ENCODE measurements at places on chromosomes 3 and 15.

DNA sequence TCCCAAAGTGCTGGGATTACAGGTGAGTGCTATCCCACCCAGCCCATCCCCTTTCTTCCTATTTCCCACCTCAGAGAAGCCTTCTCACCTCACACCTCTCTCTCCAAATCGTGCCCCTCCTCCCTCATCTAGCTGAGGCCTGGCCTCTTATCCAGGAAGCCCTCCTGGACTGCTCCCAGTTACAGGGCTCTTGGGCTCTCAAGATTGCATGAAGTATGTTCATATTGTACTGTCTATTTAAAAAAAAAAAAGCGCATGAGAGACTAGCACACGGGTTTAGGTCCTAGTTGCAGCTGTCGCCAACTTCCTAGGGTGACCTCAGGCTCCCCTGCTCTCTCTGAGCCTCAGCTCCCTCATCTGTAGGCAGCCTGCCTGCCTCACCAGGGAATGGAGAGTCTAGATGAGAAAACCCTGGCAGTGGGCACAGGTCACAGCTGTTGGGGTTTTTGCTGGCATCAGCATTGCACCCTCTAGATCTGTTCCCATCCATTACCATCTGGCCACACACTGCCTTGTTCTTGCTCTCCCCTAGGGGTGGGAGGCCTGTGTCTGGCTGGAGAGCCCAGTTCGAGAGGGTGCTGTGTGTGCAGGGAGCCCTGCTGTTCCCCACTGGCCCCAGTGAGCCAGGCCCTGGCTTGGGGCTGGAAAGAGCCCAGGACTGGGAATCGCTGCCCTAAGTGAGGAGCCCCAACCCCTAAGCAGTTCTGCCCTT lies 24.2 kb upstream of the C15orf39 start:
- DNase-seq = no peak

DNA sequence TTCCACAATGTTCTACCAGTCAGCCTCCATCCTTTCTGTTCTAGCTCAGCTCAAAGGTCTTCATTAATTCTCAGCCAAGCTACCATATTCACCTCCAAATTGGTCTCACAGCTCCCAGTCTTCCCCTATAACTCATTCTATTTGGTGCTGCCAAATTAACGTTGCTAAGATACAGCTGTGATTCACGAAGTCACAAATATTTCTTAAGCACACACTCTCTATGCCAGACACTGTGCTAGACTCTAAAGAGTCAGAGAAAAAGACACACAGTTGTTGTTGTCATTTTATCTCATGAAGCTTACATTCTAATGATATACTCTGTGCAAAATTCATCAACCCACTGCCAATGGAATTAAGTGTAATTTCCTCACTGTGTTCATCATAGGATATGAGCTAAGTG lies 102.8 kb downstream of the FRMD5 start:
- DNase-seq = no peak

- DNase-seq = no peak
Observed at GRCh38 chr3:11394392-11394791, 122.2 kb downstream of the ATG7 start.

- DNase-seq = no peak
Observed at GRCh38 chr3:135905058-135905724, 60.3 kb upstream of the PPP2R3A start.

GRCh38 chr3:48387634-48388033 lies 15.6 kb downstream of the FBXW12 start:
- DNase-seq = no peak

DNA sequence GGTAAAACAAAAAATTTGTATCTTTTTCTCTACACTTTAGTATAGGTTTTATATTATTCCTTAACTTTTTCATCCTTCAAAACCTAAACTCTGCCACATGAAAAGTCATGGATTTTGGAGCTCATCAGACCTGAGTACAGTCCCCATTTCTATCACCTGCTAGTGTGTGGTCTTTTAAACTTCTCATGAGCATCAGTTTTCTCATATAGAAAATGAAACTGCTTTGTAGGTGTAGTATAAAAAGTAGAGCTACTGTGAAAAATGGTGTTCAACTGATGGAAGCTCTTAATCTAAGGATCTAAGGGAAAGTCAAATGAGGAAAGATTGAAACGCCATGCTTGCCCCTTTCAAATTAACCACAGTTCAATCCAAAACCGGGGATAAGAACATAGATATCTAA lies 686.5 kb downstream of the MECOM start:
- DNase-seq = no peak

- no peak for DNase-seq
Observed at GRCh38 chr3:103057003-103057402, 622.2 kb downstream of the ZPLD1 start.

DNA sequence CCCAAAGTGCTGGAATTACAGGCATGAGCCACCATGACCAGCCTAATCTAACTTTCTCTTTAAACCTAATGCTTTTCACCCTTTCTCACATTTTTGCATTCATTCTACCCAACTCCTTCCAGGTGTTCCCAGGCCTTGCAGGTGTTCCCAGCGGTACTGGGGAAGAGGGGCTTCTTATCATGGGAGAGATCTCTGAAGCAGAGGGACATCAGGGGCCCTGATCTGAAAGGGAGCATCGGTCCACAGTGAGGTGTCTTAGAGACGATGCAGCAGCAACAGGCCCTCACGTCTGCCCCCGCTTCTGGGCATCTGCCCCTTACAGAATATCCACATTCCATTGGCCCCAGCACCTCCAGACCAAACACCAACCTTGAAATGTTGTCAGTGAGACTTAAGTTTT lies 29.0 kb upstream of the BDH1 start:
- DNase-seq = no peak

DNA sequence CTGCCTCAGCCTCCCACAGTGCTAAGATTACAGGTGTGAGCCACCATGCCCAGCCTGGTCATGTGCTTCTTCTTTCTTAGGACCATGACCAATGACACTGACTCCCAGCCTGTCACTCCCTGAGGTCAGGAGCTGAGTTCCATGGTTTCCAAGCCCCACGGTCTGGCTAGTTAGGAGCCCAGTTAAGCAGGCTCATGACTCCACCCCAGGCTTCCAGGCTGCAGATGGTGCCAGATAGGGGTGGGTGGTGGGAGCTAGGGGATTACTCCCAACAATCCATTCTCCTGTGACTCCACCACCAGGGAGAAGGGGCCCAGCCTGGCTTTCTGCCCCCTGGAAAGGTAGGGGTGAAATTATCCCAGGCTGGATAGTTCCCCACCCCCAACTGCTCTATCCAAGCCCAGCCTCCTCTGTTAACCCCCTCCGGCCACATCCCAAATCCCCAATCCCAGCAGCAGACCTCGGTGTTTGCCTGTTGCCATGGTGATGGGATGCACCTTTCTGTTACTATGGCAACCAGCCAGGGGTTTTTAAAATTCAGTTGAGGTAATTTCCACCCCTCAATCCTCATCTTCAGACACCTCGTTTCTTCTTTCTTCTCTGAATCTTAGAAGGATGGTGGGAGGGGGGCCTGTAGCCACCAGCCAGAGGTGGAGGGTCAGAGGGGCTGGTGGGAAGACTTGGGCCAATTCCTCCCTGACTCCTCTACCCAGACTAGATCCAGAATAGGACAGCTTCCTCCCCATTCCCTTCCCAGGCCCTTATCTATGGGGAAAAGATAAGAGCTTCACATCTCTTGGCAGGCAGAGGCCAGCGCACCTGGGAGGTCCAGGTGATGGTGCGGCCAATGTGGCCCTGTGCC lies 22.5 kb upstream of the SEMA3F start:
- DNase-seq = no peak

DNA sequence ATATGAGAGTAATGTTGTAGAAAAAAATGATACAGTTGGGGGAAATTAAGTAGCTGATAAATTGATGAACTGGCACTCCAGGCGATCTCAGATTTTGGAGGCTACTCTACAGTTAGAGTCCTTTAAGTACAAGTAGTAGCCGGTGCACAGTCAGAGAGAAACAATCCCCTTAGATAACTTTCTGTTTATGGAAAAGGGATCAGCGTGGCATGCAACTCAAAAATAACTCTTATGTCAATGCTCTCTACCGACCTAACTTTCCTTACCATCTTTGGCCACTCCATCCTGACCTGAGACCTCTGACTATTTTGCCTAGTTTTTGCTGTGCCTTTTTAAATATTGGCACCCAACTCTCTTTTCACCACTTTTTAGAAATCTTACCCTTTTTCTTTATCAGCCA lies 299.6 kb downstream of the UNC13C start:
- DNase-seq = no peak

DNA sequence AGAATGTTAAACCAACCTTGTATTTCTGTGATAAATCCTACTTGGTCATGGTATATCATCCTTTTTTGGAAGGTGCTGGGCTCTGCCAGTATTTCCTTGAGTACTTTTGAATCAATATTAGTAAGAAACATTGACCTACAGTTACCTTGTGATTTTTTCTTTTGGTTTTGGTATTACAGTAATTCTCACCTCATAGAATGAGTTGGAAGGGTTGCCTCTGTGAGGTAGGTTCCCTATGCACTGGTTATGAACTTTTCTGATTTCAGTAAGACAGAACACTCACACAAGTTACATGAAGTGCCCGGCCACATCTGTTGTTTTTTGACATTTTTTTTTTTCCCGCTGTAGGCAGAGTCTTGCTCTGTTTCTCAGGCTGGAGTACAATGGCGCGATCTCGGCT lies 20.0 kb downstream of the PCCB start:
- no peak for DNase-seq

DNA sequence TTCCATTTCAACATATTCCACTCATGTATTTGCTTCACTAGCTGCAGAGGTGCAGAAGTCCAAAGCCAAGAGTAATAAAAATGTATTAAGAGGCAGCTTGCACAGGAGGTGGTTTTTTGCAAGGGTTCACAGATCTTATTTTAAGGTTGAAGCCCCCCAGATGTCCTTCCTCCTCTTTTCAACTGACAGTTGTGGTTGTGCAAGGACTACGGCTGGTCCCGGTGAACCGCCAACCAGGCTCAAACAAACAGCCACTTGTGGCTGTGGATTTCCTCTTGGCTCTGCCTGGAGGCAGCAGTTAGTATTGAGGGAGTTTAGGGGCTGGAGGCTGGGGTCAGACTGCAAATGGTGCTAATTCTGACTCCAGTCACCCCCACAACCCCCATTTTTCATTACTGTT lies 240.7 kb upstream of the TBC1D5 start:
- no peak for DNase-seq

GRCh38 chr3:129633751-129634481 lies 27.4 kb upstream of the PLXND1 start:
- no peak for DNase-seq

DNA sequence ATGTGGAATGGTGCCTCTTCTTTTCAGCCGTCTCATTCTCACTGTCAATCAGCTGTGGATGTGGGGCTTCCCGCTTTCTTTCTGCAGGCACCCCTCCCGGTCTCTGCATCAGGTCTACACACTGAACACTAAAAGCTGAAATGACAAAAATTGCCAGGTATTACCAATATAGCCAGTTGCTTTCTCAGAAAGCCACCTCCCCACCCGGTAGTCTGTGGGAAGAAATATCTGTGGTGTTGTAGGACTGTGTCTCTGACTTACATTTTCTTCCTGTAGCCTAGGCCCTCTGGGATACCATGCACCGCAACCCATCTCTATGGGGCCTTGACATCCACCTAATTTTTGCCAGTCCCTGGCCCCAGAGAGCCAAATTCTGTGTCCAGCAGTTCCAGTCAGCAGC lies 19.2 kb upstream of the EPHB1 start:
- DNase-seq = no peak

GRCh38 chr3:149589332-149589731 lies 68.5 kb downstream of the WWTR1 start:
- no peak for DNase-seq

DNA sequence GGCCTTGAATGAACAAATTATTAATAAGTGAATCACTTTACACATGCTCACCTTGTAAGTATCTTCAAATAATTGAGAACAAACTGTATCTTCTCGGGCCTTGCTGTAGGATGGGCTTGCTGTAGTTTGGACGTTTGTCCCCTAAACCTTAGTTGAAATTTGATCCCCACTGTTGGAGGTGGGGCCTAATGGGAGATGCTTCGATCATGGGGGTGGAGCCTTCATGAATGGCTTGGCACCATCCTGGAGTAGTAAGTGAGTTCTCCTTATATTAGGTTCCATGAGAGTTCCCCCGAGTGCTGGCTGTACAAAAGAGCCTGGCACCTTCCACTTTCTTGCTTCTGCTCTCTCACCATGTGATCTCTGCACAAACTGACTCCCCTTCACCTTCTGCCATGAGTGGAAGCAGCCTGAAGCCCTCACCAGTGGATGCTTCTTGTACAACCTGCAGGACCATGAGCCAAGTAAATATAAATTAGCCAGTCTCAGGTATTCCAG lies 29.3 kb downstream of the PIGB start:
- no peak for DNase-seq

- DNase-seq = no peak
Observed at GRCh38 chr3:185781759-185782158, 43.1 kb downstream of the IGF2BP2 start.

DNA sequence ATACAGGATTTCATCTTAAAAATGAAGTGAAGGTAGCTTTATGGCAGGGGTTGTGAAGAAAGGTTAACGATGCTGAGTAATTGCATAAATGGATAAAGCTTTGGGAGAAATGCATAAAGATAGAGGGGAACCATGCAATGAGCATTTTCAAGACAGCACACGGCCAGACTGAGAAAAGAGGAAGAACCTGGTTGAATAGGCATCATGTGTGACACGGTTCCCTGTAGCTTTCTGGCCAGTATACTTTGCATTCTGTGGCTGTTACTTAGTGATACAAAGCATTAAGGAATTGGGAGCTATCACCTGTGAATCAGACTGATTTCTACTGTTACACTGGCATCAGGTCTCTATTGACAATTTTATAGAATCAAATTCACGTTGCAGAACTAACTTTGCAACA lies 33.3 kb downstream of the NR2C2 start:
- DNase-seq = peak; percentile 18

DNA sequence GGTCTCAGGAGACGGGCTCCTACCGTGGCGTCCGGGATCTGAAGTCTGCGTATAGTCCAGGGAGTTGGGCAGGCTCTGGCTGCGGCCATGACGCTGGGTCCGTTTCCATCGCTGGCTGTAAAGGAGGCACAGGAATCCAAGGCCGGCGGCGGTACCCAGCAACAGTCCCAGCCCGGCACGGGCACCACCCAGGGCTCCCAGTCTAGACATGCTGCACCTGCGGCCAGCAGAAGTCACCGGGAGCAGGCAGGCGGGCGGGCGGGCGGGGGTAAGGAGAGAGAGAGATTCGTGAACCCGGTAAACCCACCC lies 526 bp downstream of the RMDN3 start:
- no peak for DNase-seq

GRCh38 chr3:137343283-137343682 lies 385.5 kb downstream of the IL20RB start:
- DNase-seq = no peak

DNA sequence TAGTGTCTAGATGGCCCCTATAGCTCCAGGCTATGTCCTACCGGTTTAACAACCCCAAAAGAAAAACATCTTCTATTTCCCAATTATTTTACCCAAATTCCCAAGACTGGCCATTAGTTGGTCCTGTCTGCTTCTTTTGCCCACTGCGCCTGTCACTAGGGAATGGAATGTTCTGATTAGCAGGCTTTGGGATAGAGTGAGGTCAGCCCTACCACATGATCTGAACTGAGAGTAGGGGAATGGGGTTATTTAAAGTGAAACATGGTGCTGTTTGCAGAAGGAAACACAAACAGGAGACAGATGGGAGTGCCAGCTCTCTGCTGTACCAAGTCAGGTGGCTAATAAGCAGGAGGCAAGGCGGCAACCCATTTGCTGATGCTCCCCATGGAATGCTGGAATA lies 635.6 kb upstream of the CFAP20DC start:
- no peak for DNase-seq

Measured in GM12864 (cell line).